NCI-H526 treated with DMSO at 0.1 percent for 48 hours (cell line): ENCODE measurements at places on chromosomes 6 and 20.

DNA sequence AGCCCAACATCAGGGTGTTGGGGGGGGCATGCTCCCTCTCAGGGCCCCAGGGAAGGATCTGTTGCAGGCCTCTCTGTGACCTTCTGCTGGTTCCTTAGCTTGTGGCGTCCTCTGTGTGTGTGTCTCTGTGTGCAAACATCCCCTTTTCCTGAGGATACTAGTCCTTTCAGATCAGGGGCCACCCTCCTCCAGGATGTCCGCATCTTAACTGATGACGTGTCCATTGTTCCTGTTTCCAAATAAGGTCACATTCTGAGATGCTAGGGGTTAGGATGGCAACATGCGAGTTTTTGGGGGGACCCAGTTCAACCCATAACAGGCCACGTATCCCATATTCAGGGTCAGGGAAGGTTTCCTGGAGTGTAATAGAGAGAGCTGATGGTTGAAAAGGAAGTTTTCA, 40.9 kb downstream of the GMPR start:
- DNase-seq = no peak

GRCh38 chr6:113068570-113068969, 721.4 kb downstream of the RFPL4B start:
- no peak for DNase-seq

DNA sequence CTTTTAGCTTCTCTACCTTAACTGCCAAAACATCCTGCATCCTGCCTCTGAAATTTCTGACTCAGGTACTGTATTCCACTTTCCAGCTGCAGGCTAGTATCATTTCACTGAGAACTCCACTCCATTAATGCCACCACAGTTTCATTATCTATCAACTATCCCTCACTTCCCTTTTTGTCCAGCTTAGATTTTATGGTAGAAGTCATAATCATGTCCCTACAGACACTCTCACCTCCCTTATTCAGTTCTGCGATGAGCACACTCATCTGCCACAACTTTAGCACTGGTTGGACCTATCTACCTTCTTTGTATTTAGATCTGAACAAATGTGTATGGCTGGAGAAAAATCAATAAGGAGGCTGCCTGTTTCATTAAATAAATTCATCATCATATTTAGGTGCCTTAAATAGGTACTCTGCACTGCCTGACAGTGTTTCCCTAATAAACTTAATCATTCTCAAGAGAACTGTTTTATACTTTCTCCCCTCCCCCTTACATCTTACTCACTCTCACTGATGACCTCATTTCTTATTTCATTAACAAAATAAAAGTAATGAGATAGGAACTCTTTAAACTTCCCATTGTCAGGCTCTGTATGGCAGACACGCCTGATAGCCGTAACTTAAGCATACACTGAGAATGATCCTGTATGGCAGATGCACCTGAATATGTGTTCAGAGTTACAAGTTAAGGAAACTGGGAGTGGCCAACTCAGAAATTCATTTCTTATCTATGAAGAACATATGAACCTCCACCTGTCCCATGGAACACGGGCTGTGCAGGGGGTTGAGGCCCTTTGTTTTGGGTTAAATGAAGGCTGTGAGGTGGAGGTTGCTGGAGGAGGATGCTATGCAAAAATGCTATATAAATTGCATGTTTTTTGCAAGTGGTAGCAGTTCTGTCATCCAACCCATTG, 95.3 kb upstream of the MAN1A1 start:
- no peak for DNase-seq

- no peak for DNase-seq
These were observed 127.9 kb upstream of the BACH2 start for GRCh38 chr6:90424580-90424979.

GRCh38 chr6:144405163-144405562, 120.0 kb downstream of the UTRN start:
- DNase-seq = no peak

DNA sequence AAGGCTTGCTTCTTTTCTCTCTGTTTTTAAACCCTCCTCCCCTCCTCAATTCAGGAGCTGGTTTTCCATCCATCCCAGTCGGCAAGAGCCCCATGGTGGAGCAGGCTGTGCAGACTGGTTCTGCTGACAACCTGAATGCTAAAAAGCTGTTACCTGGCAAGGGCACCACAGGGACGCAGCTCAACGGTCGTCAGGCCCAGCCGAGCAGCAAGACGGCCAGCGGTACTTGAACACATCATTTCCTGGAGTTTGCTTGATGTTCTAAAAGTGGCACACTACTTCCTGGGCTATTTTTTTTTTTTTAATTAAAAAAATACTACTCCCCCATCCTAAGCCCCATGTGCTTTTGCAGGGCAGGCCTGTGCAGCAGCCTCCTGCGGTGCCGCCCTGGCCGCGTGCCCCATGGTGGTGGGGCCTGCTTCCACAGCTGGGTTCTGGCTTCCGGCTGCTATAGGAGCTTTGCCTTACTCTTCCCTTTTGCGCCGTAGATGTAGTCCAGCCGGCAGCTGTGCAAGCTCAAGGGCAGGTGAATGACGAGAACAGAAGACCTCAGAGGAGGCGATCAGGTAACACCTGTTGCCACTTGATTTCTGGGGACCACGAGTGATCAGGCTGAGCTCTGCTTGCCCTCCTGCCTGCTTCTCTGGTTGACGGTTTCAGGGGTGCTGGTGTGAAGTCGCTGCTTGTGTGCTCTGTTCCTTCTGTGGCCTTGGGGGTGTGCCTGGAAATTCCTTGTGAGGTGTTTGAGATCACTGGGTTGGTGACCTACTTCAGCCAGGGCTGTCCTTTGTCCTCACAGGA, 7.7 kb downstream of the LSM14B start:
- no peak for DNase-seq

GRCh38 chr6:121616406-121616805, 181.0 kb downstream of the GJA1 start:
- no peak for DNase-seq

DNA sequence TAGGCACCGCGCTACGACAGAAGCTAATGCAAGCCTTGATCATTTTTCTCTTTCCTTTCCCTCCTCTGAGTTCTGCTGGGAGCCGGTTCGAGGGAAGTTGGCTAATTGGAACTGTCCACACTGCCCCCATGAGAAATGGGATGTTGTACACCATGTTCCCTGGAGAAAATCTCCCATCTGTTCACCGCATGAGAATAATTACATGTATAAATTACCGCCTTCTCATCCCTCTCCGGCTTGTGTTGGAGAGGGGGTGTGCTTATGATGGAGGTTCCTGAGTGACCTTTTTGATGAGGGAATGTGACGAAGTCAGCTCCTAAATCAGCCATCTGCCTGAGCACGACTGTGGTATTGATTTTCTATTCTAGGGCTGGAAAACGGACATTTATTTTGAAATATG, 320.2 kb upstream of the SULF2 start:
- DNase-seq = no peak

DNA sequence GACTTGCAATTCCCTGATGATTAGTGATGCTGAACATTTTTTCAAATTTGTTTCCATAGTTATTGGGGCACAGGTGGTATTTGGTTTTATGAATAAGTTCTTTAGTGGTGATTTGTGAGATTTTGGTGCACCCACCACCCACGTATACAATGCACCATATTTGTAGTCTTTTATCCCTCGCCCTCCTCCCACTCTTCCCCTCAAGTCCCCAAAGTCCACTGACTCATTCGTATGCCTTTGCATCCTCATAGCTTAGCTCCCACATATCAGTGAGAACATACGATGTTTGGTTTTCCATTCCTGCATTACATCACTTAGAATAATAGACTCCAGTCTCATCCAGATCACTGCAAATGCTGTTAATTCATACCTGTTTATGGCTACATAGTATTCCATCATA, 167.3 kb downstream of the MYLK4 start:
- DNase-seq = no peak

DNA sequence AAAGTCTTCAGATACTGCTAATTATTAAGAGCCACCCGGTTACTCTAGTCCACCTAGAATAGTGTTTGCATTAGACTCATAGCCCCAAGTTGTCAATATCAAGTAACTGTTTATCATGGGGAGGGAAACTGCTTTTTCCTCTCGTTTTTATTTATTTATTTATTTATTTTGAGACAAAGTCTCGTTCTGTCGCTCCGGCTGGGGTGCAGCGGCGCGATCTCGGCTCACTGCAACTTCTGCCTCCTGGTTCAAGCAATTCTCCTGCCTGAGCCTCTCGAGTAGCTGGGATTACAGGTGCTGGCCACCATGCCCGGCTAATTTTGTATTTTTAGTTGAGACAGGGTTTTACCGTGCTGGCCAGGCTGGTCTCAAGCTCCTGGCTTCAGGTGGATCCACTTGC, 16.1 kb upstream of the CCDC170 start:
- DNase-seq = no peak

GRCh38 chr20:61933951-61934715, 131.5 kb downstream of the TAF4 start:
- no peak for DNase-seq

DNA sequence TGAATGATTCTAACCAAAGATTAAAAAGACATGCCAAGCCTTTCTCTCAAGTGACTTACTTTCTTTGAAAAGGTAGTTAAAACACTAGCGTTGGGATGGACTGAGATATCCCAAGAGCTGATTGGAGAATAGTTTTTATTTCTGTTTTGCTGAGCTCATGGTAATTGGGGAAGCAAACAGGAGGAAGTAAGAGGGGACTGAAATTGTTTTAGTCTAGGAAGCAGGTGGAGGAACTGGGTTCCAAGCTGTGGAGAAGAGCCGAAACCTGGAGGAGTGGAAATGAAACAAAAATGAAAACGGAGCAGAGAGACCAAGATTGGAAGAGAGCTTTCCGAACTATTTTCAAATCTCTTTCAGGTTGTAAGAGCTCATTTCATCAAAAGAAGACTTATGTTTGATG, 59.9 kb upstream of the TENT5A start:
- no peak for DNase-seq

GRCh38 chr6:166567107-166567506, 19.4 kb downstream of the RAMACL start:
- no peak for DNase-seq

GRCh38 chr6:38239719-38240451, 399.8 kb downstream of the BTBD9 start:
- DNase-seq = no peak

- DNase-seq = no peak
These were observed 39.4 kb downstream of the SLC9A8 start for GRCh38 chr20:49851991-49852390.

DNA sequence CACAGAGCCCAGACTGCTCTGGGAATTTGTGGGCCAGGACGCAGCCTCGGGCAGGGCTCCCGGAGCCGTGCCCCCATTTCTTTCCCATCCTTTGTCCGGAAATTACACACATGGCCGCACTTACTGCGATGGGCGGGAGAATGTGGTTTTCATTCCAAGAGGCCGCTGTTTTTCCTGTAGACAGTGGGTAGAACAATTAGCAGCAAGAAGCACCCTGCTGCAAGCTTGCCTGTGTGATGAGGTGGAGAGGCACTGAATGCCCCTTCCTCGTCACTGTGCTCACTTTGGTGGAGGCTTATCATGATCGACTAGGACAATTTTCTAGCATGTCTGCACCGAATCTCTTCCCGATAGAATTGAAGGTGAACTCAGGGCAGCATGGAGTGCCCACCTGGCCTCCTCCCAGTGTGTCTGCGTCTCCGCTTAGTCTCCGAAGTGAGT, 102.8 kb downstream of the DACT2 start:
- peak; percentile 39 for DNase-seq

- DNase-seq = no peak
These were observed 217.2 kb downstream of the LAMA2 start for GRCh38 chr6:129100164-129100563.

GRCh38 chr6:44004625-44005506, 122.4 kb downstream of the MRPL14 start:
- no peak for DNase-seq

GRCh38 chr20:9668381-9668780, 154.0 kb downstream of the LAMP5 start:
- no peak for DNase-seq

GRCh38 chr6:148523551-148523950, 180.9 kb downstream of the SASH1 start:
- DNase-seq = no peak

DNA sequence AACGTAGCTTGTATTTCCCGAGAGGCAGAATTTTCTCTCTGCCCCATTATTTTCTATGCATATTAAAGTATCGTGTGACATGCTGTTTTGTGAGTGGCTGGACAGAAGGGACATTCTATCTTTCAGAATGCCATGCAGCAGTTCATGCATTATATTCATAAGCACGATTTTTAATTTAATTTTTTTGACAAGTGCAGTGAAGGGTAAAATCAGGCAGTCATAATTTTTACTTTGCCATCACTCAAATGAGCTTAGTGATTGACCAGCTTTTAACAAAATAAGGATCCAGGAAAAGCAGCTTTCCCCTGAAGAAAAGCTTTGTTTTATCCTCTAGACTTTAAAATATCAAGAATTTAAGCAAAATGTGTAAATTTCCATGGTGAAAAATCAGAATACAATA, 673.3 kb downstream of the KIF16B start:
- no peak for DNase-seq

GRCh38 chr6:163588220-163588919, 173.9 kb downstream of the QKI start:
- DNase-seq = no peak

GRCh38 chr6:35059596-35060345, 81.4 kb downstream of the TCP11 start:
- DNase-seq = no peak

GRCh38 chr6:33313105-33313708, 671 bp downstream of the TAPBP start:
- peak; percentile 55 for DNase-seq

DNA sequence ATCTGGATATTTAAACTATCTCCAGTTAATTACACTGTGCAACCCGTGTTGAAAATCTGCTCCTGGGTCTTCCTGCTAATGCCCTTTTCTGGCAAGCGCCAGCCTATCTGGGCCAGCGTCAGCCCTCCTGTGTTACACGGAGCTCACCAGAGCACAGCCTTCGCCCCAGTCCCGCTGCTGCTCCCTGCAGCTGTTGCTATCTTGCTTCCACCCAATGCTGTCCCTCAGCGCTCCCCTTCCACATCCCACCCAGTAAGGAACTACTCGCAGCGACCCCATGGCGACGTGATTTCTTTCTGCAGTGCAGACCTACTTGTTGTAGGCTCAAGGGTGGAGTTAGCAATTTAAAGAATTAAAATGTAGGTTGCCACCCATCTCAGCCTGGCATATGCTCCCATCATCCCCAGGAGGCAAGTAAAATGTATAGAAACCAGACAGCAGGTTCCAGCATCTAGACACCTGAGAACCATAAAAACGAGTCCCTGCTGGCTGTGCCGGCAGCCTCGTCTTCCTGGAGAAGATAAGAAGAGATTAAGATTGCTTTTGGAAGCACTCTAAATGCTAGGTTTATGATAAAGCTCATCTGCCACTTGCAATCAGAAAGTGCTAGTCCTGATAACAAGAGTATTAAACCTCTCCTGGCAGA, 254.3 kb upstream of the FOXQ1 start:
- DNase-seq = no peak

DNA sequence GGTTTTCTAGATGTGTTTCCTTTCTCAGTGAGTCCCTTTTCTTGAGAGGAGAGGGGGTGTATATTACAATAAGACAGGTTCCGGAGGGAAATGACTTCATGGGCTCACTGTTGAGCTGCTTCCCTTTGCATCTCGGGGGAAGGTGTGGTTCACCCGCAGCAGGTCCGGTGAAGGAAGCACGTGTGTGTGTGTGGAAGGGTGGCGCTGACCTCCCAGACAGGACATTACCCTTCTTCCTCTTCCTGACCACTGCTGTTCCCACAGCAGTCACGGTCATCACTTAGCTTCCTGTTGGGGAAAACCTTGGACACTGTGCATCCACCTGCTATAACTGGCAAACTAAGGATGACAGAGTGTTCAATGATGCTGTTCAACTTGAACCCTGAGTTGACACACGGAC, 83.6 kb downstream of the PLEKHG1 start:
- DNase-seq = no peak

GRCh38 chr6:117550618-117551242, 51.6 kb downstream of the GOPC start:
- no peak for DNase-seq

- no peak for DNase-seq
These were observed 14.7 kb upstream of the HMGN3 start for GRCh38 chr6:79249136-79249535.
